Tibial artery (tissue), 4 donors: ENCODE measurements at places on chromosomes 5 and 9.

- DNase-seq, result peak; percentile 82
Measured at GRCh38 chr5:132238169-132238744, 10.6 kb upstream of the P4HA2 start.

DNA sequence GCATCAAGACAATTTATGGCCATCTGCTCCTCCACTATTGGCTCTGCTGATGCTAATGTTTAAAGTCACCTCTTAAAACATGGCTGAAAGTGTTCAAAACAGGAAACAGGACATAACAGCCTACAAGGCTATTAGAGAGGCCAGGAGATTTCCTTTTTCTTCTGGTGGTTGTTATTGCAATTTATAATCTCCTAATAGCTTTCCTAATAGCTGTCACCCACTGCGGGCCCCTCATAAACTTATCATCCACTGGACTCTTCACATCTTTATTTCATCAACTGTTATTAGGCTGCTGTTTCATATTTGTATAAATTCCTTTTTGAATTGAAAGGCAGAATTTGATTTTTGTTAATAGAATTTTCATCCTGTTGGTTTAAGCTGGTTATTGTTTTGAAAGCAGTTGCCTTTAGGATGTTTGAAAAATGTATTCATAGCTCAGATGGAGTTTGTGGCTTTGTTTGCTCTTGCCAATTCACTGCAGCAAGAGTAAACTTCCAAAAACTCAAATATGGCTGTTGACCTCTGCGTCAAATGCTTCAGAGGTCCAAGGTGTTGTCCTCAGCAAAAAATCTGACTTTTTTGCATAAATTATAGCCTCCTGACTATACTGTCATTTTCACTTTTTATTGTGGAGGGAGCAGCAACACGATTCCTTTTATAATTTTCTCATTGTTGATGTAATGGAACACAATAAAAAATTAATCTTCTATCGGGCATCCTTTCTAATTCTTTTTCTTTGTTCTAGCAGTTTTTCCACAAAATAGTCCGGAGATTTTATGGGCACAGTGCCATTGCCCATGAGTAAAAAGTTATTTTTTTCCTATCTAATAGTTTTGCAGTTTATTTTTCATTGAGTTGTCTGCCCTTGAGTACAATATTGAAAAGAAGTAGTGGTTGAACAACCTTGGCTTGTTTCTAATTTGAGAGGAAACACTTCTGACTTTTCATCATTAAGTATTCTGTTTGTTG, 69.3 kb downstream of the MAT2B start:
- no peak for DNase-seq

GRCh38 chr9:123000371-123001068, 32.9 kb upstream of the GPR21 start:
- DNase-seq, result no peak

GRCh38 chr9:72013292-72013760, 47.1 kb downstream of the C9orf57 start:
- DNase-seq, result no peak

GRCh38 chr5:112183874-112184273, 235.2 kb downstream of the EPB41L4A start:
- DNase-seq, result no peak

- peak; percentile 64 for DNase-seq
Measured at GRCh38 chr5:146867996-146868708, 10.4 kb downstream of the PPP2R2B start.

- DNase-seq, result no peak
Measured at GRCh38 chr9:18800579-18800978, 232.4 kb downstream of the SAXO1 start.

GRCh38 chr9:112551641-112552040, 65.0 kb downstream of the KIAA1958 start:
- no peak for DNase-seq

DNA sequence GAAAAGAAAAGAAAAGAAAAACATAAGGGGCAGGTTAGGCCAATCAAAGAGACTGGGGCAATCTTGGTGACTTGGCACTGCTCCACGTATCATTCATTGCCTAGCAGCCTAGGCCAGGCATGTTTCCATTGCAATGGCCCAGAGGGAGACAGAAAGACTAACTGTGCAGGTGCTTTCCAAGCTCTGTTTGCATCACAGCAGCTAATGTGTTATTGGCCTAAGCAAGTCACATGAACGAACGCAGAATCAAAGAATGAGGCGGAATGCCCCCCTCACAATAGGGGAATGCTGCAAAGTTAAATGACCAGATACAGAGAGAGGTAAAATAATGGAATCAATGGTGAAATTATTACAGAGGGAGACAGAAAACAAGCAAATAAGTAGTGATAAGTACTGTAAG, 11.1 kb upstream of the VPS13A start:
- no peak for DNase-seq

- DNase-seq, result no peak
Measured at GRCh38 chr9:129865668-129866320, 30.5 kb downstream of the USP20 start.

DNA sequence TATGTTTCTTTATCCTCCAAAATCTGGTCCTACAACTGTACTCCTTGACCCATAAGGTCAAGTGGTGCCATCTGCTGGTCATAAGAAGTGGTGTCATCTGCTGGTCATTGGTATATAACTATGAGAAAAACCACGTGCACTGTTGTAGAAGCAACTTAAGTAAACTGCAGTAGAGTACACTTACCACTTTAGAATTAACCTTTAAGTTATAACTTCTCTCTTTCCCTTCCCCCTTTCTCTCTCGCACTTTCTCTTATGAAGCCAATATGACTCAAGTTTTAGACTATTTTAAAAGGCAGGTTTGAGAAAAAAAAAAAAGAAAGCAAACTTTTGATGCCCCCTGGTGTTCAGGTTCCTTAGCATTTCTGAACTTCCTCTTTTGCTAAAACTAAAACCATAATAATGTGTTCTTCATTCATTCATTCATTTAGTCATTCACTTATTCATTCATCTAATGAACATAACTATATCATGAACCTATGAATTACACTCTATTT, 12.8 kb upstream of the MTAP start:
- peak; percentile 76 for DNase-seq

- DNase-seq, result peak; percentile 72
Measured at GRCh38 chr5:116576053-116576713, 1.6 kb upstream of the SEMA6A start.

DNA sequence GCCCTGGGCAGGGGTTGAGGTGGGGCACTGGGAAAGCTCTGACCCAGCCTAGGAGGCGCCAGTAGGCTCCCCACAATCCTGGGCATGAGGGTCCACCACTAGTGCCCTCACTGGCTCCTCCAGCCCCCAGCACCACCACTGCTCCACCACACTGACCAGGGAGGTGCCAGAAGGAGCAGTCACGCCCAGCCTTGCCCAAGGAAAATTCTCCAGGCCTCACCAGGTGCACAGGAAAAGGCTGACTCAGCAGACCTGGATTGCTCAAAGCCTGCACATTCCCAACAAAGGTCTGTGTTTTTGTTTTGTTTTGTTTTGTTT, 62.9 kb downstream of the ZNF354C start:
- no peak for DNase-seq

DNA sequence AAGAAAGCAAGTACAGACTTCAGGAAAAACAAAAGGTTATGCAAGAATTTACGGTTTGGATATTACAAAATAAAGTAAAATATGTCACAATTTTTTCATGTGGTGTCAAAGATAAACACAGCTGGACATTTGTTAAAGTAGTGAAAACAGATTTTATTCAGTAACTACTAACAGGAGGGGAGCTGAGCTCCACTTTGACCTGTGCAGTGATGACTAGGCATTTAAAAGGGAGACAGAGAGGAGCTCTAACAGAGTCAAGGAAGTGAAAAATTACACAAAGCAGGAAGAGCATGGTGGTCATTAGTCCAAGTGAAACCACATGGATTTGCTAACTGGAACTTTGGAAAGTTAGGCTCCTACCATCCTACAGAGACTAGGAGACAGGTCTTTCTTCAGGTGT, 263.6 kb upstream of the PCSK5 start:
- no peak for DNase-seq

DNA sequence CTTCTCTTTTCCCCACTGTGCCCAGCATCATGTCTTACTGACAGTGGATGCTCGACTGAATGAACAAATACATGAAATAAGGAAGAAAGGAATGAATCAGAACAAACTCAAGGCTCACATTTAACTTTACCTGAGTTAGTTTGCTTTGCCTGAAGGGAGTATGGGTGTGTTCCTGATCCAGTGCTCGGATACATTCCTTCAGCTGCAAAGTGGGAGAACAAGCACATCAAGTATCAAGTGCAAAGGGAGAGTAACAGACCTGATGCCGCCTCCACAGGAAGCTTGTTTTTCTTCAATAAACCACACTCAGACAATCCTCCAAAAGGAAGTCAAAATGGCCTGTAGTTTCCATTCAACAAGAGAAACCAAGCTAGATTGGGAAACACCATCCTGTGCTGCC, 66.1 kb downstream of the KIF24 start:
- DNase-seq, result no peak

- DNase-seq, result peak; percentile 19
Measured at GRCh38 chr9:114805670-114806525, at the start of gene TNFSF15. TSS of gene TNFSF15 (minus strand) at chr9:114806039. CDS start at chr9:114806012, 27 bp downstream.

DNA sequence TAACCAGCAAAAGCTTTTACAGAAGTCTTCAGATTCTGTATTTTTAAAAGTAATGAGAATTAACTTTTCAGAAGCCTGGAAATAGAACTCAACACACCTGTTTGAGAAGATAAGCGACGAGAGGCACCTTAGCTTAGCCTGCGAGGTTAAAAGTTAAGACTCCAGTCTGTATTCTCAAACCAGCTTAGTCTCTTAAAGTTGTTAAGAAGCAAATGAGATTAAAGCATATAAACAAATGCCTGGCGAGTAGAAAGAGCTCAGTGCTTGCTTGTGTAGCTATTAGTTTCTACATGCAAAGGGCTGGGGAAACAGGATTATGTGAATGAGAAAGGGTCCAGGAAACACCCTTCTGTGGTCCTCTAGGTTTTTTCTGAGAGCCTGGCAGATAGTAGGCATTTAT, 51.7 kb downstream of the MTAP start:
- no peak for DNase-seq

DNA sequence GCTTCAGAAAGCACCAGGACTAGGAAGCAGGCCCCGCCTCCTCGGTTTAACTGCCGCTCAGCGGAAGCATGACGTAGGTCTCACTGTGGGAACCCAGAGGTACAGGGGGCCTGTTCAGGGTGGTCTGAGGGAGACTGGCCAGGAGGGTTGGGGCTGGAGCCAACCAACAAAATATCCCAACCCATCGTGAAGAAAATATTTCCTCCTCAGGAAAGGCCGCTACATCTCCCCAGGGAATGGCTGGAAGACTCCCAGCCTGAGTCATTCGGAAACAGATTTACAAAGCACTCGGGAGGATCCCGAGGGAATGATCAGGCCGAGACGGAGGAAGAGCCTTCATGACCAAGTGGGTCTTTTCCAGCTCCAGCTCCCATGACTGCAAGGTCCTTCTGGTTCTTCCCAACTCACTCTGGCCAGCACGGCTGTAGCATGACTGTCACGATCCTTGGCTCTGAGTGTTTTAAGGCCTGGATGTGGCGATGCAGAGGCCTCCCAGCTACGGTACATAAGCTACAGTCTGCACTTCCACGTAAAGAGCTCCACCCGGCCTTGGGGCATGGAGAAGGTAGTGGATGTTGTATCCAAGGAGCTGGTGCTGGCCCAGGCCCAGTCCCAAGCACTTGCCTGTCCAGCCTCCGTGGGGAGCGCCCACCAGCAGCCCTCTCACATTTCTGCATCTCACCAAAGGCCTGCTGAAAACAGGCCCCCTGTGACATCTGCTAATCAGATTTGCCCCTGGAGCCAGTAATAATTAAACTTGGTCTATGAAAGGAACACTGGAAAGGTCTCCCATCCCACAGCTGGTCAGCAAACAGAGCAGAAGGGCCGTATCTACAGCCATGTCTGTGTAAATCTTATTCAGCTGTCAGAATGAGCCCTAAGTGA, 100.6 kb downstream of the LHFPL2 start:
- peak; percentile 98 for DNase-seq
